Cardiac muscle cell (in vitro differentiated cells and primary cell): ENCODE measurements at places on chromosomes 13 and 19.

DNA sequence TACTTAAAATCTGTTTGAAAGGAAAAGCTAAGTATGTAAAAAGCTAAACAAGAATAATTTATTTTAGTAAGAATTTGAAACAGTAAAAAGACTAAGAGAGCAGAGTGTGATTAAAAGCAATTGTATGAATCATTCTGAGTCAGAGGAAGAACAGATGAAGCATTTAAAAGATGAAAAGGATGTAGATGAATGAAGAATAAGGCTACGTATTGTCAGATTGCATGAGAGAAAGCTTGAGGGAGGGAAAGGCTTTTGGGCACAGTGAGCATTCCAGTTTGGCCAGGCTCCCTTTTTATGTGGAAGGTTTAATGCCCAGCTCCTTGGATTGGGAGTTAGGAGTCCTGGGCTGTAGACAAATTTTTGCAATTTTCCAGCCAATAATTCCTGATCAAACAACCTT is 117.7 kb downstream of the FREM2 start:
- no peaks in the 10 kb centered on the region for H3K36me3 ChIP-seq
- no peaks in the 10 kb centered on the region for H3K27me3 ChIP-seq
- H3K27ac ChIP-seq, result no peak overlapping the region
- no peak for DNase-seq
- no peak overlapping the region for H3K4me3 ChIP-seq
- H3K4me1 ChIP-seq, result no peaks in the 10 kb centered on the region

- no peak overlapping the region for H3K4me3 ChIP-seq
- H3K27ac ChIP-seq, result no peak overlapping the region
- H3K4me1 ChIP-seq, result no peaks in the 10 kb centered on the region
- no peaks in the 10 kb centered on the region for H3K36me3 ChIP-seq
- DNase-seq, result no peak
- H3K27me3 ChIP-seq, result no peaks in the 10 kb centered on the region
Measured at GRCh38 chr19:3151563-3152418, 16.0 kb downstream of the GNA15 start.

DNA sequence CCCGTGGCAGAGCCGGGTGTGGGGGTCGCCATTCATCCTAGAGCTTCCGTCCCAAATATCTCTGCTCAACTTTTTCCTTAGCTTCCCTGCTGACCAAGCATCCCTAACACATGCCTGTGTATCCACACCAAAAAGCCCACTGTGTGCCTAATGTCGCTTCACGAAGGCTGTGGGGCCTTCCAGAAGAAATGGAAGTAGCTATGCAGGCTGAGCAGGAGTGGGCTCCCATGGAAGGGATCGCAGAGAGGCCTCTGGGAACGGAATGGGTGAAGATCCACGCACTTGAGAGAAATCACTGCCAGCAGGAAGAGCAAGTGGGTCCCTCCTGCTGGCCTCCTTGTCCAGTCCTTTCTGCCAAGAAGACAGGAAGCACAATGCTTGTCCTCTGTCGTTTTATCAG is 136.0 kb downstream of the SOX1 start:
- no peak overlapping the region for H3K4me3 ChIP-seq
- no peak overlapping the region for H3K27ac ChIP-seq
- no peak for DNase-seq
- no peaks in the 10 kb centered on the region for H3K36me3 ChIP-seq
- H3K4me1 ChIP-seq, result peaks cover 6% of the 10 kb centered on the region

GRCh38 chr13:88602786-88603777 is 931.9 kb downstream of the SLITRK5 start:
- no peak overlapping the region for H3K27ac ChIP-seq
- no peaks in the 10 kb centered on the region for H3K27me3 ChIP-seq
- H3K4me1 ChIP-seq, result no peaks in the 10 kb centered on the region
- H3K4me3 ChIP-seq, result no peak overlapping the region
- no peaks in the 10 kb centered on the region for H3K36me3 ChIP-seq

- no peaks in the 10 kb centered on the region for H3K27me3 ChIP-seq
- H3K27ac ChIP-seq, result no peak overlapping the region
- DNase-seq, result no peak
- peaks cover 14% of the 10 kb centered on the region for H3K4me1 ChIP-seq
Measured at GRCh38 chr13:111174377-111175114, 59.4 kb downstream of the ARHGEF7 start.

- H3K27me3 ChIP-seq, result no peaks in the 10 kb centered on the region
- no peaks in the 10 kb centered on the region for H3K36me3 ChIP-seq
- no peak overlapping the region for H3K4me3 ChIP-seq
Measured at GRCh38 chr13:54733639-54734038, 1705.0 kb downstream of the OLFM4 start.
